ENCODE measurements at places on chromosomes 3 and 15.

GRCh38 chr3:115832265-115832664, 209.0 kb downstream of the GAP43 start:
- no peak for DNase-seq

DNA sequence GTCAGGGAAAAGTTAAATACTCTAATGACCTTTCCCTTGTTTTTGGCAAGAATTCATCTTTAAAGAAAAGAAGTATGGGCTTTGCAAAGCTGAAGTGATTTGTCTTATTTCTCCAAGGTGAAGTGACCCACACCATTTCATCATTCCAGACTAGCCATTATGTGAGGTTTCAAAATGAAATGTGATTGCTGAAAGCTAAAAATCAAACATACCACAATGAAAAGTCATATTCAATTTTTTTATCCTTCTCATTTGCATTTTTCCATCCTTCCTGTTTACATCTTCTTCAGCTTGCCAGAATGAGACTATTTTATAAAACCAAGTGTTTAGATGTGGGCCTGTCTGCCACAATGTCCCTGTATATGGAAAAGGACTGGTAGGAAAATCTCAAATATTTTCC, 142.3 kb upstream of the STRIT1 start:
- no peak for DNase-seq

- DNase-seq: no peak
Observed at GRCh38 chr3:187014417-187014864, 84.1 kb downstream of the ST6GAL1 start.

DNA sequence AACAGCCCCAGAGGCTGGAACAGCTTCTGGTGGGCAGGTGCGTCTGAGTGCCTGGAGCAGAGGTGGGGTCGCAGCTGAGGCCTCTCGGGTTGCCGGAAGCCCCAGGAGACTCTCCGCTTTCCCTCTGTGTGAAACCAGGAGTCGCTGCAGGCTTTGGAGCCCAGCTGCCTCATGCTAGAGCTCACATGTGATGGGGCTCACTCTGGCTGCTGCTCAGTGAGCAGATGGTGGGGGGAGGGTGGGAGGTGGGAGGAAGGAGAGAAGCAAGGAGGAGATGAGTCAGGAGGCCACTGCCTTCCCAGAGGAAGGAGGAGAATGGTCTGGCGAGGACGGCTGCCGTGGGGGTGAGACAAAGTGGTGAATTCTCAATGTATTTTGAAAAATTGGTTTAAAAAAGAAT, 290.1 kb upstream of the CHRNA7 start:
- no peak for DNase-seq

- DNase-seq: no peak
Observed at GRCh38 chr3:49607105-49607591, 52.9 kb downstream of the BSN start.

- DNase-seq: no peak
Observed at GRCh38 chr3:189778340-189778950, 147.3 kb downstream of the TP63 start.

- no peak for DNase-seq
Observed at GRCh38 chr3:14275962-14276909, 97.6 kb downstream of the LSM3 start.

GRCh38 chr3:136979684-136980083, 21.9 kb downstream of the IL20RB start:
- DNase-seq: no peak

GRCh38 chr3:37588758-37589157, 272.9 kb upstream of the CTDSPL start:
- no peak for DNase-seq

GRCh38 chr15:37764733-37765191, 169.7 kb upstream of the TMCO5A start:
- peak; percentile 34 for DNase-seq

- no peak for DNase-seq
Observed at GRCh38 chr3:57919987-57920386, 88.2 kb upstream of the FLNB start.

DNA sequence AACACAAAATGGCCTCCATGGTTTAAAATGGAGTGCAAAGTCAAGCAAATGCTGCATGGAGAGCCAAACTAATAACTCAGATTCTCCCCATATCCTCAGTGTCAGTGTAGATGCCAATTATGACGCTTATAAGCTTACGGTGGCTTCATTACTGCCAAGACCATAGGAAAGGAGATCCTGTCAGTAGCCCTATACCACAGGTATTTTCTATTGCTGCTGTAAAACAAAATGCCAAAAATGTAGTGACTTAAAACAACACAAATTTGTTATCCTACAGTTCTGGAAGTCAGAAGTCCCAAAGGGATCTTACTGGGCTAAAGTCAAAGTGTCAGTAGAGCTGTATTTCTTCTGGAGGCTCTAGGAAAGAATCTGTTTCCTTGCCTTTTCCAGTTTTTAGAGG, 149.8 kb upstream of the GBE1 start:
- no peak for DNase-seq

GRCh38 chr3:152780553-152780952, 54.4 kb upstream of the P2RY1 start:
- DNase-seq: no peak

DNA sequence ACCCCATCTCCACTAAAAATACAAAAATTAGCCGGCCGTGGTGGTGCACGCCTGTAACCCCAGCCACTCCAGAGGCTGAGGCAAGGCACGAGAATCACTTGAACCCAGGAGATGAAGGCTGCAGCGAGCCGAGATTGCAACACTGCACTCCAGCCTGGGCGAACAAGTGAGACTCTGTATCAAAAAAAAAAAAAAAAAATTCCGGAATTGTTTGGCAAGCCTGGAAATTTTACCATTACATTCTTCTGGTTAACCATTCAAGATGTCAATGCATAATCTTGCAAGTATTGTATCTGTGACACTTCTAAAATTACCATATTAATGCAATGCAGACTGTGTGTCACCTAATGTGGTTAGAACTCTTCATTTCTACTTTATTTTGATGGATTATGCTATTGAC, 67.0 kb downstream of the CSNK1G1 start:
- DNase-seq: no peak

GRCh38 chr3:174822320-174822719, 36.8 kb upstream of the NAALADL2 start:
- DNase-seq: no peak

DNA sequence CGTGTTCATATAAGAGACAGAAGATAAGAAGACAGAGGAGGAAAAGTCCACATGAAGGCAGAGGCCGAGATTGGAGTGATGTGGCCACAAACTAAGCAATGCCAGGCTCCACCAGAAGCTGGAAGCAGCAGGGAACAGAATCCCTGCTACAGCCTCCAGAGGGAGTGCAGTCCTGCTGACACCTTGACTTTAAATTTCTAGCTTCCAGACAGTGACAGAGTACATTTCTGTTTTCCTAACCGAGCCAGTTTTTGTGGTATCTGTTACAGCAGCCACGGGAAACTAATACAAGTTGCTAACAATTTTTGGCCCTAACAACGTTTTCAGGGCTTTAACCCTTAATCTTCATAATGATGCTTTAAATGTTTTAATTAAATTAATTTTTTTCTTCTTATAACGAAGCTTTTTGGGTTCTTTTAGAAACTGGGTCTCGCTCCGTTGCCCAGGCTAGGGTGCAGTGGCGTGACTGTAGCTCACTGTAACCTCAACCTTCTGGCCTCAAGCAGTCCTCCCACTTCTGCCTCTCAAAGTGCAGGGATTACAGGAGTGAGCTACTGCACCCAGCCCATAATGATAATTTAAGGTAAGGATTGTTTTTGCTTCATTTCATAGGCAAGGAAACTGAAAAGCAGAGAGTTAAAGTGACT, 202.3 kb upstream of the PROK2 start:
- no peak for DNase-seq

DNA sequence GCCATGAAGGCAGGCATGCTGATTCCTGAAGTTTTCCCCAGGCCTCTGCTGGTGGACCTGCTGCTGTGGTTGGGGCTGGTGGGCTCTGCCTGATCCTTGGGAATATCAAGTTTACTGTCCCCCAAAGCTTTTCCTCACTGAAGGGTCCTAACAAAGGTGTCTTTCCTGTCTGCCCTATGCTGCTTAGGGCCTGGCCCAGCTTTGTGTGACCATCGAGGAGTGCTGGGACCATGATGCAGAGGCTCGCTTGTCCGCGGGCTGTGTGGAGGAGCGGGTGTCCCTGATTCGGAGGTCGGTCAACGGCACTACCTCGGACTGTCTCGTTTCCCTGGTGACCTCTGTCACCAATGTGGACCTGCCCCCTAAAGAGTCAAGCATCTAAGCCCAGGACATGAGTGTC, 13.2 kb upstream of the EXOG start:
- no peak for DNase-seq

- no peak for DNase-seq
Observed at GRCh38 chr3:53162672-53163443, 1.8 kb downstream of the PRKCD start.

GRCh38 chr15:44029003-44029402, 166.1 kb downstream of the FRMD5 start:
- no peak for DNase-seq

DNA sequence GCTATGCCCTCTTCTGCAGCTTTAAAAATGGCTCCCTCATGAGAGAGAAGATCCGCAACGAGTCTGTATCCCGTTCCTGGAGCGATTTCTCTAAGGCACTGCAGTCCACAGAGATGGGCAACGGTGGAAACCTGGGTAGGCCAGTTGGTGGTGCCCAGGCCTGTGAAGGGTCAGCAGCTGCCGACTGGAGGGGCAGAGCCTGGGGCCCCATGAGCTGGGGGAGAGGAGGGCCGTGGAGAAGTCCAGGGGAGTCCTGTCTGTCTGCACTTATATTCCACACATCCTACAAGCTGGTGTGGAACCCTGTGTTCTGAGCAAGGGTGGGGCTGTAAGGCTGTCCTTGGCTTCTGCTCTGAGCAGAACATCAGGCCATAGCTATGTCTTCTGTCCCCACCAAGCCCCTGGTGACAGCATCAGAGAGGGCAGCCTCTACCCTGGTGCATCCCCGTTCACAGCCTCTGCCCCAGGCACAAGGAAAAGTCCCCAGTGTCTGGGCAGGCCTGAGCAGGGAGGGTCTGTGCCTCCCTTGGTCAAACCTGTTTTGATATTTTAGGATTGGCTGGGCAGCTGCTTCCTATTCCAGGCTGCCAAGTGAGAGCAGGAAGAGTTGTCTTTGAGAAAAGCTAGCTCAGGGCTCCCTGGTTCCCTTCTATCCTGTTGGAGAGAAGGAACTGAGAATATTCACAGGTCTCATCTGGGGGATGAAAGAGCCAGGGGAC, 29.7 kb downstream of the XYLB start:
- DNase-seq: no peak

DNA sequence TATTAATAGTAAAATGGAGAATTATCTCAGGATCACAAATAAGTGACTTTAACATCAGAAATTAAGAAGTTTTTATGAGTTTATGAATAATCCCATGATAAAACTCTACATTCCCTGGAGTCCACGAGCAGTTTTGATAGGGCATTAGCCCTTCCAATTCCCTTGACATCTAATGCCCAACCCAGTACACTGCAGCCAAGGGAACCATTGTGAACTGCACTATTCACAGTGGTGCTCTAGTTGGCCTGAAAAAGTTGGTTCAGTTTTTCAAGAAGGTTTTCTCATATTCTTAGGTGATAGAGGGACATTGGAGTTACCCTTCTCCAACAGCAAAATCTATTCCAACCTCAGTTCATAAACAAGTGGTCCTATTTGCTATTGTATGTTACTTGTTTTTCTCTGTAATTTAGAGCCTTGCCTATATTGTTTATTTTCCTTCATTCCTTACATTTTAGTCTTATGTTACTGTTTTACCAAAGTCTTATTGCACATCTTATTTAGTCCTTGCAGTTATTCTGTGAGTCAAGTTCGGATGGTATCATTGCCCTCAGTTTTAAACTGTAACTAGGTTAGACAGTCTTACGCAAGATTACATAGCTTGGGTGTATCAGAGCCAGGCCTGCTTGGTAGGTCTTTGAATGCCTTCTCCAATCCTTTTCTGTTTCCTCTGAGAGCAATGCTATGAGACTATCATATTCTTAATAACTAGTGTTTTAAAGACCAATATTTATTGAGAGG, 57.9 kb upstream of the SAMMSON start:
- DNase-seq: no peak

- DNase-seq: no peak
Observed at GRCh38 chr3:111481551-111481950, 60.4 kb upstream of the CD96 start.

DNA sequence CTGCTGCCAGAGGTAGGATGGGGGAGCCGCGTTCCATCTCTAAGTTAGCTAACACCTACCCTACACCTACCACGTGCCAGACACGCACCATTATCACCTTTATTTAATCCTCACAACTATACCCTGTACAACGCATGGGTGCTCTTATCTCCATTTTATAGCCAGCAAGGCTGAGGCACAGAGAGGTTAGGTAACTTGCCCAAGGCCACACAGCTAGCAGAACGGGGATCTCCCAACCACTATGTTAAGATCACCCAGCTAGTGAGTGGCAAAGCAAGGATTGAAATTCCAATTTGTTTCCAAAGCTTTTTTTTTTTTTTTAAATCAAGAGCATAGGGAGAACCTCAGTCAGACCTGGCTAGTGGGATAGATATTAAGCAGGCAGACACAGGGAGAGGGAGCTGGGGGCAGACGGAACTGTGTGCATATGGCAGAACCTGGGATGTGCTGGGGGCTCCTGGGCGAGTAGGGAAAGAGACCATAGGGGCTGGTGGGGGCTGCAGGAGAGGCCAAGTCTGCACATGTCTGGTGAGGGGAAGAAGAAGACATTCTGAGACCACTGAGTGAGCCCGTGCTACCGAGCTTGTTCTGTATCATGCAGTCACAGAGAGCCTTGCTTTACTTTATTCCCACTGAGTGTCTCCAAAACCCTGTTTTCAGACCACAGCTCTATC, 196.3 kb upstream of the TPM1 start:
- DNase-seq: no peak

DNA sequence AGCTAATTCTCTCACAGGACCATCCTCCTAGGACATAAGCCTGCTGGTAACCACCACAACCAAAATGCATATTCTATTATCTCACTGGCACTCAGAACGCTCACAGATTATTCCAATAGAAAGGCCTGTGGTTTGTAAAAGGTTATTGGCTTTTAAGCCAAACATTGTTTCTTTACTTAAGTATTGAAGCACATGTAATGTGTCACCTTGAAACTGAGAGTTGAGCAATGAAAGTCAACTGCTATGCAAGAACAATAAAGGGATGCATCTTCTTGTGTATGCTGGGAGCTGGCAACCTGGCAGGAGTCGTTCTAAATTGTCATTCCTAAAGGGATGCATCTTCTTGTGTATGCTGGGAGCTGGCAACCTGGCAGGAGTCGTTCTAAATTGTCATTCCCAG, 298.6 kb upstream of the DNAJC19 start:
- DNase-seq: no peak

DNA sequence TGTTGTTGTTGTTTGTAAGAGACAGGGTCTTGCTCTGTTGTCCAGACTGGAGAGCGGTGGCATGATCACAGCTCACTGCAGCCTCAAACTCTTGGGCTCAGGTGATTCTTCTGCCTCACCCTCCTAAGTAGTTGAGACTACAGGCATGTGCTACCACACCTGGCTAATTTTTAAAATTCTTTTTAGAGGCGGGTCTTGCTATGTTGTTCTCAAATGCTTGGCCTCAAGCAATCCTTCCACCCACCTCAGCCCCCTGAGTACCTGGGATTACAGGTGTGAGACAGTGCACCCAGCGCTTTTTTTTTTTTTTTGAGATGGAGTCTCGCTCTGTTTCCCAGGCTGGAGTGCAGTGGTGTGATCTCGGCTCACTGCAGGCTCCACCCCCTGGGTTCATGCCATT, 46.7 kb downstream of the TMOD3 start:
- DNase-seq: no peak

All from stimulated activated CD4-positive, alpha-beta T cell treated with anti-CD3 and anti-CD28 coated beads, Interleukin-15, amount 100 ng/mL, for 48 hours (primary cell).